ENCODE measurements at places on chromosomes 1 and 21. TPM values are rescaled to one million over a fixed set of nuclear protein-coding genes. Genes with fewer than 3 reads are reported as not detected.

- peak; percentile 78 for DNase-seq
These were observed 13.3 kb downstream of the PLPPR5 start for GRCh38 chr1:98991127-98992012.

DNA sequence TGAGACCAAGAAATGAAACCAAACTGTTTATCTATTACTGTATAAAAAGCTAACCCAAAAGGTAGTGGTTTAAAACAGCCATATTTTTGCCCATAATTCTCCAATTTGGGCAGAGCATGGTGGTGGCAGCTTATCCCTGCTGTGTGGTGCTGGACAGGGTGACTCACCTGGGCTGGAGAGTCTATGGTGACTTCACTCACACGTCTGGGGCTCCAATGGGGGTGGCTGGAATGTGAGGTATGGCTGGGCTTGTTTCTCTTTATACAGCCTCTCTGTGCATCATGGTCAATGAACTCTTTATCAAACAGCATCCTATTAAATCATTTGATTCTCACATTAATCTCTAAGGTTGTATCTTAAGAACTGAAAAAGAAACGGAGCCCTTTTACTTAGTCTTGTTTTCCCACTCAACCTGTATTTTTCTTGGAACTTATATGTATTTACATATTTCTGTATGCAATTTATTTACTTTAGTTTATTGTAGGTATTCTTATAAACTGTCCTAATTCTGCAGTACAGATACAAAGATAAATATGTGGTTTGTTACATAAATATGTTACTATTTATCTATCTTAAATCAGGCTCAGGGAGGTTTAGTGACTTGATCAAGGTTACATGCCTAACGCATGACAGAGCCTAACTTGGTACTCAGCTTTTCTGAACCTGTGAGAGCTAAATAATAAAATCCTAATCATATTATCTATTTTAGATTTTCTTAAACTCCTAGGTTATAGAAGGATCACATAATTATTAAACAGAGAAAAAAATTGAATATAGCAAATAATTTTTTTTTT is 37.5 kb upstream of the WLS start:
- peak; percentile 50 for DNase-seq

DNA sequence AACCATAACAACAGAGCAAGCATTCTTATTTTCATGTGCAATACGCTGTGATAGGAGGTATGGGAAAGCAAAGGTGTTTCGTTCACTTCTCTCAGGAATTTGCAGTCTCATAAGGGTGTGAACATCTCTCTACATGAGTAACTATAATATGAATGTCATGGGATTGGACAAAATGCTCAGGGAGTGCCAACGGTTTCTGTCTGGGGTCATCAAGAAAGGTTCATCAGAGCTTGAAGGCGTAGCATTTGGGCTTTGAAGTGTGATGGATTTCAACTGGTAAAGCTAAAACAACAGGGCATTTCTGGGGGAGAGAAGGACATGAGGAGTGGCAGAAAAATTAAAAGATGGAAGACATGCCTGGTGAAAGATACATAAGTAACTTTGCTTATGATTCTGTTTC is 32.4 kb downstream of the GREM2 start:
- no peak for DNase-seq

The NBPF4 gene
- not detected for total RNA-seq

DNA sequence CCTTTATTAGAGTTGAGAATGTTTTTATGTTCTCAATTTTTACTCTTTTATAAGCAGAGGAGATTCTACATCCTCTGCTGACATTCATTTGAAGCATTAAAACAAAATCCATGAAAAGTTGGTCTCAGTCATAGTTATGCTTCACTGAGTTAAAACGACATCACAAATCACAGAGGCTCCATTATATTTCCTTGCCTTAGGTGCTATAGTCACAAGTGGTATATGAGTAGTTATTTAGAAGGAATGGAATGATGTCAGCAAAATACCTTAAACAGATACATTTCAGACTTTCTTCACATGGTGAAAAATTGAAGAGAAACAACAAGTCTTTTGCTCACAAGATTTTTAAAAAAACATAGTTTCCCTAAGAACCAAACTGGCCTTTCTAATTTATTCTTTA is 11.7 kb upstream of the METTL13 start:
- DNase-seq: no peak

- no peak for DNase-seq
These were observed 48.9 kb downstream of the ATP6V1G3 start for GRCh38 chr1:198491596-198491995.

The PRELP gene
- 0.07 TPM for total RNA-seq

The GCSAML gene
- total RNA-seq: 0.10 TPM

- no peak for DNase-seq
These were observed 63.5 kb upstream of the UBE2U start for GRCh38 chr1:64139877-64140276.

The TMEM200B gene
- total RNA-seq: 0.03 TPM

DNA sequence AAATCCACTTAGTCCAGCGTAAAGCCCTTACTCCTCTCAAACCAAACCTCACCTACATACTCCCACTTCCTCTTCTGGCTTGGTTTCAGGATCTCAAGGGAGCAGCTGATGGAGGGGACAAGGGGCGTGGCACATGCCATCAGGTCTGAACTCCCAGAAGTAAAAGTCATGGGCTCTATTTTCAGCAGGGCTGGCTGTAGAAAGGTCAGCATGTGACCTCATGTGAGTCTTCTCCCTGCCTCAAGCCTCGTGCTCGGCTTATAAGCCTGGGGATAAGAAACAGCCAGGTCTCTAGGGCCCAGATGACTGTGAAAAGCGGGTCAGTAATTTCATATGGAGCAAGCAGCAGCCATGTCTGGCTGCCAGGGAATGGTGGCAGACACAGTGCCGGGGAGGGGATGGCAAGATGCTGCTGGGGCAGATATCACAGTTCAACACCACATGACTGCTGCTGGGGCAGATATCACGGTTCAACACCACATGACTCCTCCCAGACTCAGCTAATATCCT is 227.9 kb downstream of the KCNH1 start:
- peak; percentile 20 for DNase-seq

DNA sequence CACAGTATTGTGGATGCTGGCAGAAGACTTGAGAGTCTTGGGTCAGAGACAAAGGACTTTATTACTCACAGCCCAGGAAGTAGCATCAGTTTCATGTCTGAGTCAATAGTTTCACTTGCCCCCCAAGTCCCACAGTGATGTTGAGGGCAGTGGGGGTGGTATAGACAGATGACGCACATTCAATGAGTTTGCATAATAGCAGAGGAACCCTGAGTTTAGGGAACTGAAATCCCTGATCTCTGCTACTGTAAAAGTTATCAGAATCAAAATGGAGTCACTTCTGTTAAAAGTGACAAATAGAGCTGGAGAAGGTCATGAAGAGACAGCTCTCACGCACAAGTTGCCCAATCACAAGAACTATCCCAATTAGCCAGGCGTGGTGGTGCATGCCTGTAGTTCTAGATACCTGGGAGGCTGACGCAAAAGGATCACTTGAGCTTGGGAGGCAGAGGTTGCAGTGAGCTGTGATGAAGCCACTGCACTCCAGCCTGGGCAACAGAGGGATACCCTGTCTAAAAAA is 11.5 kb upstream of the HCRTR1 start:
- no peak for DNase-seq

- no peak for DNase-seq
These were observed 9.6 kb downstream of the TMCO1 start for GRCh38 chr1:165759095-165759494.

- no peak for DNase-seq
These were observed 55.2 kb downstream of the COLGALT2 start for GRCh38 chr1:183982172-183982963.

The C1orf185 gene
- not detected for total RNA-seq

- no peak for DNase-seq
These were observed 11.7 kb downstream of the RUNX1 start for GRCh38 chr21:35037384-35037765.

DNA sequence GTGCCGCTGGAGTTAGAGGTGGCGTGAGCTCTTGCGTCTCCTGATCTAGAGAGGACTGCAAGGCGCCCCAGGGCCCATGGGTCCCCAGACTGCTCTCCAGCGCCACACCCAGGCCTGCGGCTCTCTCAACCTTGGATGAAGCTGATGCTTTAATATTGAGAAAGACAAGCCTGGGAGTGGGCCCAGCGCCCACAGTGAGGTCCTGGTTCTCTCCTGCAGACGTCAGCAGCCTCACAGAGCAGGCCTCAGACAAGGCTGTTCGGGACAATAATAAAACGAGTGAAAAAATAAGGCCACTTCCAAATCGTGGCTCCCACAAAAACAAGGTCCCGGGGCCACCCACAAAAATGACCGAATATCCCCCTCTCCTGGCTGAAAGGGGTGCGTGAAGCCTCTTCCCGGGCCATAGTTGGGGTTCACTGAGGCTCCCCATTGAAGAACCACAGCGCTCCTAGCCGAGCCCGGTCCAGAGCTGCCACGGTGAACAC is 6.0 kb upstream of the DNMT3L start:
- no peak for DNase-seq

The CADM3 gene
- total RNA-seq: 0.26 TPM

The NASP gene
- 135 TPM for total RNA-seq

The TNFSF4 gene
- 63.8 TPM for total RNA-seq

The PPM1J gene
- total RNA-seq: 0.53 TPM

- no peak for DNase-seq
These were observed 205.8 kb upstream of the PLXNA2 start for GRCh38 chr1:208449951-208450350.

DNA sequence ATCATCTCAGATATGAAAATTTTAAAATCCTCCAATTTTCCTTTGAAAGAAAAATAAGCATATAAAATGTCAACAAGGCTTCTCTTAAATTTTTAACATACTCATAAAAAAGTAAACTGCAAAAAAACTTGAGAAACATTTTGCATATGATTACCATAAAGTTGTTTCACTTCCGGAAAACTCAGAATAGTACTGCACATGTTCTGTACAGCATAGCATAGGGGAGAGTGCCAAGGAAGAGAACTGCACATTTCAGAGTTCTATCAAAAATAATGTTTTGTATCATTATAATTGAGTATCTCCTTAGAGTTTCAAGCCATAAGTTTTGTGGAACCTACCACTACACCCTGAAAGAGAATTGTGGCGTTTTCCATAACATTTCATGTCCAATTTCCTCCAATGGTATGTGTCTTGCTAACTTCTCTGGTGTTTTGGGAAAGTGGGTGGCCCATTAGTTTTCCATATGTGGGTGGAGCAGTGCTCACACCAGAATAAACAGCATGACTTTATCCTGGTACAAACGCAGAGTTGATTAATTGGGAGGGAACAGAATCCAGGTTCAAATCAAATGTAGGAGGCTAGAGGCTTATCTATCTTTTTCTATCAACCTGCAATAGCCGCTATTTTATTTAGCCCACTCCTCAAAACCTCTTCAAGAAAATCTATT is 430.9 kb downstream of the LMO4 start:
- DNase-seq: no peak

DNA sequence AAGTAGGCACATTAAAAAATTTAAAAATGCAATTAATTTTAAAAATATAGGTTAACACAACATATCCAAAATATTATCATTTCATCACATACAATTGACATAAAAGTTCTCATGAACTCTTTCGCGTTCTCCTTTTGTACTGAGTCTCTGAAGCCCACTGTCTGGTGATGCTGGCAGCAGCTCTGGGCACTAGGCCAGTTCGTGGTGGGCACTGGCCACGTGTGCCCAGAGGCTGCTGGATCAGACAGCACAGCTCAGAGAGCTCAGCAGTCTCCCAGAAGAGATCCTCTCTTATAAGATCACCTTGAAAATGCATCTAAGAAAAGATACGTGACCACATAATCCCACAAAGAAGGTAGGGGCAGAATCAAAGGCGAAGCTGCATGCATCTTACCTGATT is 9.9 kb downstream of the CEP104 start:
- DNase-seq: no peak
